ENCODE measurements at places on chromosomes 6 and 20.

DNA sequence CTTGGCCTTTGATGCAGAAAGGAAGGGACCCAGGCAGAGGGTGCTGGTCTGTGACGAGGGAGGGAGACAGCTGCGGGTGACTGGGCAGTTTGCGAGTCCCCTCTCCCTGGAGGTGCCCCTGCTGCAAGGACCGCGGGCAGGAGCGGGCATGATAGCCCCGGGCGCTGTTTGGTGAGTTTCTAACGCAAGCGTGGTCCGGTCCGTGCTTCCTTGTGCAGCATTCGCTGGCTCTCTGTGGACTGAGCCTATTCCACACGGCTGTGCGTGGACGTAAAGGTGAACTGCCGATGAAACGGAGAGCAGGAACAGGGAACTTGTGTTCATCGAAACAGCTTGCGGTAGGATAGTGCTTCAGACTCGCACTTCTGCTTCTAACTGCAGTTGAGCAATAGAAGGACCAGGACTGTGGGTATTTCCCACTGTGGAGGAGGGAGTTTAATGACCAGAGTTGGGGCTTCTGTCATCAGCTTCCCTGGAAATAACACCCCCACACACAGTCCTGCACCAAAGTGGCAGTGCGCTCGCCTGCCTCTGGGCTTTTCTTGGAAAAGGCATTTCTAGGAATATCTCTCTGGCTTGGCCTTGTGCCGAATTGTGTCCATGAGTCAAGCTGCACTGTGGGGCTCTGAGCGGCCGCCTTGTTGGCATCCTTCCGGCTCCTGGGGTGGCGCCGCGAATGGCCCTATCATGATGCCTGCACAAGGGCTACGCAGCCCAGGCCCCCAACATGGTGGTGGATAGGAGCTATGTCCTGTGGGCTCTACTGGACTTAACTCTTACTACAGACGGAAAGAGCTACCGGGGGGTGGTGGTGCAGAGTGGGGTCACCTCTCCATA, 48.9 kb downstream of the DUSP22 start:
- H3K4me3 ChIP-seq = no peak overlapping the region
- no peaks in the 10 kb centered on the region for H3K27me3 ChIP-seq
- no peaks in the 10 kb centered on the region for H3K4me1 ChIP-seq
- no peaks in the 10 kb centered on the region for H3K36me3 ChIP-seq

GRCh38 chr20:53937339-53937741, 133.1 kb downstream of the BCAS1 start:
- DNase-seq = no peak
- H3K4me3 ChIP-seq = no peak overlapping the region
- H3K27me3 ChIP-seq = no peaks in the 10 kb centered on the region
- H3K27ac ChIP-seq = no peak overlapping the region

- DNase-seq = no peak
- H3K4me3 ChIP-seq = no peak overlapping the region
- no peaks in the 10 kb centered on the region for H3K4me1 ChIP-seq
- H3K27ac ChIP-seq = no peak overlapping the region
- H3K36me3 ChIP-seq = no peaks in the 10 kb centered on the region
- H3K27me3 ChIP-seq = no peaks in the 10 kb centered on the region
These were observed 9.2 kb upstream of the RGS17 start for GRCh38 chr6:153140299-153140698.

DNA sequence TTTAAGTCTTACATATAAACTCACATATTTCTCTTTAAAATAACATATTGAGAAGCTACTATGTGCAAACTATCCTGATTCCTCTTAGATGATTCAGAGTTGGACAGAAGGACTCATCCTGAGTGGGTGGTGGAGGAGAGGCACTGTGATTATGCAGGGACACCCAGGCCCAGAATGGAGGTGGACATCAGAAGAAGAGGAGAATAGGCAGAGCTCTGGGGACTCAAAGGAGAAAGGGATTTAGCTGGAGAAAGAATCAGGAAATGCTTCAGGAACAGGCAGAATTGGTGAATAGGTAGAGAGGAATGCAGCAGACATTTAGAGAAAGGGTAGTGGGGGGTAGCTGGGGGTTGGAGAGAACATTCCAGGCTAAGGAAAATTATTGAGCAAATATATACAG, 17.4 kb downstream of the RCAN2 start:
- H3K27ac ChIP-seq = no peak overlapping the region
- no peak overlapping the region for H3K4me3 ChIP-seq
- H3K27me3 ChIP-seq = no peaks in the 10 kb centered on the region

GRCh38 chr6:157772820-157773219, 50.2 kb upstream of the SNX9 start:
- no peak overlapping the region for H3K27ac ChIP-seq
- H3K27me3 ChIP-seq = no peaks in the 10 kb centered on the region
- no peak for DNase-seq
- no peak overlapping the region for H3K4me3 ChIP-seq
- no peaks in the 10 kb centered on the region for H3K36me3 ChIP-seq
- peaks cover 5% of the 10 kb centered on the region for H3K4me1 ChIP-seq

DNA sequence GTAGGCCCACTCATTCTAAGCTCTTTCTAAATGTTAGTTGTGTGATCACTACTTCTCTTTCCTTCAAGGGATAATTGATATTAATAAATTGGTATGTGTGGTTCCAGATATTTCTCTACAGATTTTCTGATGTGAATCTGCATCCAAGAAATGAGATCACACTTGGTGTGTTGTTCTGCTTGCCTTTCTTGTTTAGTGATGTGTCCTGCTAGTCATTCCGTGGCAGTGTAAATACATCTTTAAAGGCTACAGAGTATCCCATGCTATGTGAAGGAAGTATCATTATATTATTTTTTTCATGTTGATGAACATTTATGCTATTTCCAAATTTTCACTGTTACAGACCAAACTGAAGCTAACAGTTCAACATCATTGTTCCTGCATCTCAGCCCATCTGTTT, 13.2 kb downstream of the CDH26 start:
- H3K27ac ChIP-seq = no peak overlapping the region
- no peaks in the 10 kb centered on the region for H3K4me1 ChIP-seq
- H3K36me3 ChIP-seq = no peaks in the 10 kb centered on the region

- no peaks in the 10 kb centered on the region for H3K27me3 ChIP-seq
These were observed 22.0 kb upstream of the IGF2R start for GRCh38 chr6:159946912-159947311.

- H3K4me3 ChIP-seq = no peak overlapping the region
- H3K27me3 ChIP-seq = no peaks in the 10 kb centered on the region
- peaks cover 4% of the 10 kb centered on the region for H3K36me3 ChIP-seq
- H3K4me1 ChIP-seq = peaks cover 4% of the 10 kb centered on the region
These were observed 2.2 kb downstream of the SNX21 start for GRCh38 chr20:45835825-45836224.

GRCh38 chr6:140736231-140736630, 1361.8 kb upstream of the CITED2 start:
- no peak overlapping the region for H3K4me3 ChIP-seq
- H3K27me3 ChIP-seq = no peaks in the 10 kb centered on the region
- no peaks in the 10 kb centered on the region for H3K4me1 ChIP-seq
- no peak overlapping the region for H3K27ac ChIP-seq
- H3K36me3 ChIP-seq = no peaks in the 10 kb centered on the region
- no peak for DNase-seq

DNA sequence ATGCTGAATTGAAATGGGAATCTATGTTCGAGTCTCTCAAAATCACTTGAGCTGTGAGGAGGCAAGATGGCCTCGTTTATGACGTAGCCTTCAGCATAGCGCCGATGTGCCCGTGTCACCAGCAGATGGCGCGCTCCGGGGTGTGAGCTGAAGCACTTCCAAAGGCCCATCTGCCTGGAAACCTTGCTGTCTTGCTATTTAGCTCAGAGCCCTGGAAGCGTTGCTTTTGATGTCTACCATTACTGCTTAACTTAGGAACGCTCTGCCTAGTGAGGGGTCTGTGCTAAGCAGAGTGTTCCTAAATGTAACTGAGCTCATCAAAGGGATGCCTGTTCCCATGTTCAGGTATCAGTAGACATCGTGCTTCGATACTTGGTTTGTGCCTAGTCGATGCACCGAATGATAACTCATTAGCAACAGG, 67.7 kb downstream of the SYCP2L start:
- no peaks in the 10 kb centered on the region for H3K27me3 ChIP-seq
- H3K36me3 ChIP-seq = no peaks in the 10 kb centered on the region
- peak; percentile 67 for DNase-seq

GRCh38 chr20:55977690-55978459, 27.4 kb downstream of the CBLN4 start:
- H3K27me3 ChIP-seq = no peaks in the 10 kb centered on the region
- no peak overlapping the region for H3K4me3 ChIP-seq
- H3K27ac ChIP-seq = no peak overlapping the region
- DNase-seq = no peak
- H3K36me3 ChIP-seq = no peaks in the 10 kb centered on the region
- H3K4me1 ChIP-seq = no peaks in the 10 kb centered on the region

DNA sequence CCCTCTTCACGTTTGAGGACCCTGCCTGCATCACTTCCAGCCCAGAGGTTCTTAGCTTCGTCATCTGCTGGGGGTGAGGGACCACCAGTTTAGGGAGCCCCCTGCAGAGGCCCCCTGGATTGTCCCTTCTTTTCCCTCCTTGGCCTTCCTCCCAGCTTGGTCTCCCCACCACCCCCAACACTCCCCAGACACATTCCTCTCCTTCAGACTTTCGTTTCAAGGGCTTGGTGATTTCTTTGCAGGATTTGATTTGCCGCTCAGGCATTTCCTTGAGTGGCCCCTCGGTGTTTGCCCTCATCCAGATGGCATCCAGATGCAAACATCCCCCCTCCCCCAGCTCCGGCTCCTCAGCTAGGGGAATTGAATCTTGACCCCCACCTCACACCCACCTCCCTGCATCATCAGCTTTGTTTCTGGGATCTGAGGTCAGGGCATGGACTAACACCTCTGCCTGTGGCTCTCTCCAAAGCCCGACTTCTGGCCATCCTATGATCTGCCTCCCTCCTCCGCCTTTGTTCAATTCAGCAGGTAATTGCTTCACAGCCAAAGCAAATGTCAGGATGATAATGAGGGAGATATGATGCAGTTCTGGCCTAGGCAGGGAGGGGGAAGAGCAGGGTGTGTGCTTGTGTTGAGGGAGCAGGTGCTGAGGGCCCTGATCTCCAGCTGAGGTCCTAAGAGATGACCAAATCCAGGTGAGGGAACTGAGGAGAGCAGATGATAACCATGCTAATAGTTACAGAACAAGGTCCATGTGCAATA, 141.5 kb downstream of the VEGFA start:
- no peaks in the 10 kb centered on the region for H3K27me3 ChIP-seq
- H3K27ac ChIP-seq = no peak overlapping the region
- H3K36me3 ChIP-seq = no peaks in the 10 kb centered on the region
- no peak for DNase-seq
- H3K4me1 ChIP-seq = peaks cover 6% of the 10 kb centered on the region

DNA sequence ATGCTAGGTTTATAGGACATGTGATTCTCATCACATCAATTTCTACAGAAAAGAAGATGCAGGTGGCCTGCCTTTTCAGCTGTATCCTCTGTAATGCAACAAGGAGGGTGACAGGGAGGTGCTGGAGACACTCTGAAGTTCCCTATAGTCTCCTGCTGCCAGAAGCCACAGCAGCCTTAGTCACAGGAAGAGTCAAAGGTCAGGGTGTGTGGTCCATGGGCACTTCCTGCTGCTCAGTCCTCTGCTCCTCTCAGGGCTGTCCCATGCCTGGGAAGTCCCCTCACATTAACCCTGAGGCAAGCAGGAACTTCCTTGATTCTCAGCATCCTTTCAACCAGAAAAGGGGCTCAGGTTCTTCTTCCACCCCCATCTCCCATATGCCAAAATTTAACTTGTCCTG, 144.8 kb upstream of the FOXA2 start:
- no peaks in the 10 kb centered on the region for H3K27me3 ChIP-seq
- H3K4me3 ChIP-seq = no peak overlapping the region
- no peaks in the 10 kb centered on the region for H3K36me3 ChIP-seq
- H3K4me1 ChIP-seq = no peaks in the 10 kb centered on the region

- H3K27ac ChIP-seq = no peak overlapping the region
- H3K4me3 ChIP-seq = no peak overlapping the region
- H3K36me3 ChIP-seq = no peaks in the 10 kb centered on the region
- H3K27me3 ChIP-seq = no peaks in the 10 kb centered on the region
These were observed 58.7 kb upstream of the TGM3 start for GRCh38 chr20:2237059-2237458.

- no peaks in the 10 kb centered on the region for H3K4me1 ChIP-seq
- H3K36me3 ChIP-seq = no peaks in the 10 kb centered on the region
- DNase-seq = no peak
- no peak overlapping the region for H3K27ac ChIP-seq
These were observed 71.0 kb downstream of the JPH2 start for GRCh38 chr20:44115762-44116644.

GRCh38 chr20:51910321-51911050, 108.2 kb upstream of the SALL4 start:
- no peak overlapping the region for H3K4me3 ChIP-seq
- no peak overlapping the region for H3K27ac ChIP-seq
- H3K36me3 ChIP-seq = no peaks in the 10 kb centered on the region
- H3K4me1 ChIP-seq = no peaks in the 10 kb centered on the region
- no peaks in the 10 kb centered on the region for H3K27me3 ChIP-seq

DNA sequence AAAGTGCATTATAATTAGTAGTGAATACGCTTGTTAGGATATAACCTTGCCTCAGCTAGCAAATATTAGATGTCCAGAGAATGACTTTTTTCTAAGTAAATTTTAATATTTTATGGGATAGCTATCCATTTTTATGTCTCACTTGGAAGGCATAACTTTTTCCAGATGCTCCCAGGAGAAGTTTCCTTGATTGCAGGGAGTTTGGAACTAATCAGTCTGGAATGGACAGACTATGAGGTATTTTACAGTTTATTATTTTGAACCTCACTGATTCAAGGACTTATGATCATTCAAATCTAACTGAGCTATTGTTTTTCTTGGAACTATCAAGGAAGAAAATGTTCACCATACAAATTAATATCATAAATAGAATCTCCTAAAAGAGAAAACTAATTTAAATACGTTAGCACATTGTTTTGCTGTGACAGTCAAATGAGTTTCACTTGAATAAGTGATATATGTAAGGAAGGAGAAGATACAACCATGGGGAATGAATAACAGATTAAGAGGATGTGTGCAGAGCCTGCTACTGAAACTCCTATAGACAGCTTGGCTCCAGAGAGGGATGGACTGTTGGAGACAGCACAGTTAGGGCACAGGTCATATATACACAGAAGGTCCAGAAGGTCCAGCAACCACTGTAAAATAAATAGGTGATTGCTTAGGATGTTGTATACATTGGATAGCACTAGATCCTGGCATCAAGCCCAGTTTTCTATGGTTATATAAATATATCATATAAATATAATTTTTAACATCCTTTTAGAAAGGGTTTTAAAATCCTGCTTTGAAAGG, 20.6 kb upstream of the LCA5 start:
- H3K4me3 ChIP-seq = no peak overlapping the region
- no peak for DNase-seq
- no peaks in the 10 kb centered on the region for H3K4me1 ChIP-seq
- no peaks in the 10 kb centered on the region for H3K36me3 ChIP-seq

All from iPS DF 6.9 (cell line).